ENCODE measurements at places on chromosomes 7 and 10. TPM values are rescaled to one million over a fixed set of nuclear protein-coding genes. Genes with fewer than 3 reads are reported as not detected.
A peak's percentile ranks its signal among the peaks of the same experiment; 100 is the strongest.

GRCh38 chr10:102410429-102411073, 8.0 kb downstream of the PSD start:
- peak; percentile 21 for DNase-seq
- H3K36me3 ChIP-seq, result no peaks in the 10 kb centered on the region
- peak overlapping the region; percentile 48 for H3K4me3 ChIP-seq
- H3K4me1 ChIP-seq, result no peaks in the 10 kb centered on the region
- no peak overlapping the region for H3K27ac ChIP-seq

- H3K4me3 ChIP-seq, result peak within 1 kb of the TSS; percentile 69
- DNase-seq, result peak; percentile 53
- H3K27ac ChIP-seq, result peak within 1 kb of the TSS; percentile 82
- H3K36me3 ChIP-seq, result no peaks in the 10 kb centered on the region
- no peaks in the 10 kb centered on the region for H3K27me3 ChIP-seq
- no peaks in the 10 kb centered on the region for H3K4me1 ChIP-seq
Measured at GRCh38 chr7:152435384-152436110, at the start of gene KMT2C. Gene KMT2C (minus strand): TSS chr7:152436003. CDS start chr7:152435786, 217 bp downstream.

DNA sequence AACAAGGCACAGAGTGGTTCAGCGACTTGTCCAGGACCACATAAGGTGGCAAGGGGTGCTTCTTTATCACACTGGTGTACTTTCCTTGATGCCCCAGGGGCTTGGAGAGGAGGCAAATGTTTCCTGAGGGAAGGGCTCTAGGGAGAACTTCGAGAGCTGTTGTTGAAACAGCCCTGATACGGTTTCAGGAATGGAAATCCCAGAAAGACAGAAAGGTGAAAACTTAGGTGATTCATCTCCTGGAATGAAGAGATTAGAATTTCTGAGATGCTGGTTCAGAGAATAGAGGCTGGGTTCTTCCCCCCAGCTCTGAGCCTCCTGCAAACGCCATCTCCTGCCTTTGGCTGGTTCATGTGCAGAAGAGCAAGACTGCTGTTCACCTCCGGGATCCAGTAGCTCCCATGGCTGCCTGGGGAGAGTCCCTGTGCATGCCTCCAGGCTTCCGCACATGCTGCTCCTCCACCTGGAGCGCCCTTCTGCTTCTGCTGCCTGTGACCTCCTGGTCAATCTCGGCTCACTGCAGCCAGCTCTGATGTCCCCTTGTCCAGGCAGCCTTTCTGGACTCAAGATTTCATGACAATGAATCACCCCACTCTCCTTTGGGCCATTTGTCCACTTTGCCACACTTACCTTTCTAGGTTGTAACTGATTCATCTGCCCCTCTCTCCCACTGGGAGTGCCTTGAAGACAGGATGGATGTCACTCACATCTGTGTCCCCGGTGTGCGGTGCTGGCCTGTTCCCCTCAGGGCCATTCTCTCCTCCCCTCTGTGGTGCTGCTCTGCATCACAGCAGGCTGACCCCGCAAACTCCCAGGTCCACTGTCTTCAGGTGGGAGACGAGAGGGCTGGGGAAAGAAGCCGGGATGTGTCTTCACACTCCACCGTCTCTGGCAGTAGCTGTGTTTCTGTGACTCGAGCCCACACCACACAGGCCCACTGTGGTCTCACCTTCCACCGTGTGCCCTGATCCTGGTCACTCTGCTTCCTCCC, 3.6 kb upstream of the CDH23 start:
- no peak for DNase-seq
- no peaks in the 10 kb centered on the region for H3K4me1 ChIP-seq
- no peaks in the 10 kb centered on the region for H3K36me3 ChIP-seq
- no peak overlapping the region for H3K4me3 ChIP-seq

GRCh38 chr10:34526758-34527730, 288.1 kb downstream of the PARD3 start:
- H3K27me3 ChIP-seq, result no peaks in the 10 kb centered on the region
- H3K27ac ChIP-seq, result peak overlapping the region; percentile 70
- DNase-seq, result peak; percentile 99
- no peaks in the 10 kb centered on the region for H3K36me3 ChIP-seq
- no peak overlapping the region for H3K4me3 ChIP-seq

DNA sequence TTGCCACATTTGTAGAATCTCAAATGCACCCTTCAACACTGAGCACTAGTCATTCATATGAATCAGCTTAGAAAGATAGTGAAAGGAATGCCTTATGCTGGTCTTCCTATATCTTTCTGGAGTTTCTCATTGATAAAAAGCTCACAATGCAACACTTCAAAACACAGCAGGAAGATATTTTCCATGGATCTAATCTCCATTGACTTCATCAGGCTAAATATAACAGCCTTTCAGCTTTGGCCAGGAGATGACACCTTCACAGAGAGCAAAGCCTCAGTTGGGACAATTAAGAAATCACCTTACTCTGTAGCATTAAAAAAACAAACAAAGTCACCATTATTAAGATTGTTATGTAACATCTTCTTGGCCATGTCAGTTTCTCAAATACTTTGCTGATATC, 6.7 kb downstream of the NRP1 start:
- peak; percentile 39 for DNase-seq
- H3K36me3 ChIP-seq, result peaks cover 14% of the 10 kb centered on the region
- peaks cover 2% of the 10 kb centered on the region for H3K4me1 ChIP-seq
- H3K4me3 ChIP-seq, result peak overlapping the region; percentile 13
- H3K27ac ChIP-seq, result no peak overlapping the region

DNA sequence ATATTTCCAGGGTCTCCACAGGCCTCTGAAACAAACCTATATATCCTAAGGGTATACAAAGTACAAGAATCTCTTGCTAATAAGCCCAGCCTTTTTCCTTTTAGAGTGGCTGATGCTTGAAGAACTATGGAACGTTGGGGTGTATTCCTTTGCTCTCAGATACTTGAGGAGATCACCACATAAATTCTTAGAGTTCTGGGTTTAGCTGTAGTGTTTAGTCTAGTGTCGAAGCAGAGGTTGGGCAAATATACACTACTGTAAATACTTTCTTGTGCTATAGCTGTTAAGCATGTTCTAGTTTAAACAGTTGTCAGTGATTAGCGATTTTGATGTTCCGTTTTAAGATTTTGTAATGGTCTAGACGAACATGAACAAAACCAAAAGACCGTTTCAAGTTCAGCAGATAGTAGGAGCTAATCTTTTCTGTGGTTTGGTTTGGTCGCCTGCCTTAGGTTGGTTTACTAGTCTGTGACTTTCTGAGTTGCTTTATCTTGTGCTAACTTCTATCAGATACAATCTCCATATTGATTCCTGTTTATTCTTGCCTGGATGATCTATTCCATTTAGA, 229.6 kb downstream of the NSUN6 start:
- no peaks in the 10 kb centered on the region for H3K36me3 ChIP-seq
- no peak for DNase-seq
- no peak overlapping the region for H3K27ac ChIP-seq
- no peak overlapping the region for H3K4me3 ChIP-seq

- H3K4me3 ChIP-seq, result no peak overlapping the region
- no peaks in the 10 kb centered on the region for H3K36me3 ChIP-seq
- no peaks in the 10 kb centered on the region for H3K27me3 ChIP-seq
- peaks cover 2% of the 10 kb centered on the region for H3K4me1 ChIP-seq
- peak; percentile 79 for DNase-seq
Measured at GRCh38 chr7:151700586-151701165, 176.2 kb downstream of the PRKAG2 start.

GRCh38 chr10:77877441-77878344, 48.9 kb downstream of the DLG5 start:
- peak; percentile 75 for DNase-seq
- no peaks in the 10 kb centered on the region for H3K36me3 ChIP-seq
- H3K4me3 ChIP-seq, result no peak overlapping the region

DNA sequence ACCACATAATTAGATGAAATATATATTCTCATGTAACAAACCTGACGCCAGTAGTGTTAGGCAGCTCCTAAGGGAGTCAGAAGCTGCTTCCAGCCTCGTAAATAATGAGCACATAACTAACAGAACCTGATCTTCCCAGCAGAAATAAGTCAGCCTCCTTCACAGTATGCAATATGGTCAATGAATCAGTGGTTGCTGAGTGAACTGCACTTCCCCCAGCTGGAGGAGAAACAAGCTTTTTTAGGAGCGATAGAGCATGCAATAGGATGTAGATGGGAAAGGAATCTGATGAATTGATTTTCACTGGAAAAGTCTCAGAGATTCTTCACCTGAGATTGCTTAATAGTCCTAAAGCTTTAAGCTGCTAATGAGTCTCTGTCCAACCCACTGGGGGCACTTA, 337.2 kb upstream of the LRGUK start:
- peak; percentile 10 for DNase-seq
- no peaks in the 10 kb centered on the region for H3K27me3 ChIP-seq
- H3K4me3 ChIP-seq, result no peak overlapping the region
- H3K36me3 ChIP-seq, result no peaks in the 10 kb centered on the region
- H3K4me1 ChIP-seq, result no peaks in the 10 kb centered on the region

DNA sequence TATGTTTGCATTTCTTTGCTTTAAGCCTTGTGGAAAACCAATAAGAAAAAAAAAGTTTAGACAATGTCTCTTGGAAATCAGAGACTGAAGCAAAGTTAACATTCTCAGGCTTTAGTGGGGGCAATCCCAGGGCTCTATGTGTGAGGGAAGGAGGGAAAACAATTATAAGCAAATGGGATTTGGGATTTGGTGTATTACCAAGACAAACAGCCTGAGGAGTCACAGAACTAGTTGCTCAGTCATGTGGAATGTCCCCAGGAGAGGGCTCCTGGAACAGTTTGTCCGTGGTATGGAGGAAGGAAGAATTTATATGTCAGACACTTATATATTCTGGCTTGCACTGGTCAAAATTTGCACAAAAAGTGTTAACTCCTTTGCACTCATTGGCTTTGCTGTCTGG, 562.9 kb upstream of the TPK1 start:
- H3K36me3 ChIP-seq, result no peaks in the 10 kb centered on the region
- no peaks in the 10 kb centered on the region for H3K27me3 ChIP-seq
- no peak overlapping the region for H3K27ac ChIP-seq
- peak; percentile 86 for DNase-seq
- no peak overlapping the region for H3K4me3 ChIP-seq

DNA sequence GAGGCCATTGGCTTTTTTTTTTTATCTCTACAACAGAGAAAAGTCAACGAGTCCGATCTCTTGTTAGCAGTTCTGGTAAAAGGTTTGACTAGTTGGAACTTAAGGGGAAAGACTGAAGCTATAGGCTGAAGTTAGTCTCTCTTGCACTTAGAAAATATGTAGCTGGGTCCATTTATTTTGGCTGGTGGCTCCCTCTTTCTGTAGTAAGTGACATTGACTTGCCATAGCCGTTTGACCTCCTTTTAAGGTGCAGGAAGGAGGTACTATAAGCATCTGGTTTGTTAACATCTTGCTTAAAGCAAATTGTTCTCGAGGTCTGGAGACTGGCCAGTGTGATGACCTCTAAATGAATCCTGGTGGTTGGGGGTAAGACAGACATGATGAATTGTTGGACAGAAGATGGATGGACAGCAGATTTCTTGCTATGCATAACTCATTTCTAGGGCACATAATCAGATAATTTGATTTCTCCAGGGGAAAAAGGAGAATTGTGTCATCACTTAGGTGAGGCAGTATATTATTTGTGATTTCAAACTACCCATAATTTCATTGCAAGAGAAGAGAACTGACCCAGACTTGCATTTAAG, 356.3 kb upstream of the GALNT17 start:
- no peak overlapping the region for H3K4me3 ChIP-seq
- no peaks in the 10 kb centered on the region for H3K27me3 ChIP-seq
- DNase-seq, result peak; percentile 30
- no peaks in the 10 kb centered on the region for H3K4me1 ChIP-seq
- H3K27ac ChIP-seq, result no peak overlapping the region

- no peaks in the 10 kb centered on the region for H3K27me3 ChIP-seq
- no peak overlapping the region for H3K27ac ChIP-seq
- no peaks in the 10 kb centered on the region for H3K36me3 ChIP-seq
Measured at GRCh38 chr10:71438761-71439160, 42.0 kb downstream of the CDH23 start.

GRCh38 chr7:112124061-112124766, 82.0 kb downstream of the DOCK4 start:
- H3K4me1 ChIP-seq, result no peaks in the 10 kb centered on the region
- no peak overlapping the region for H3K4me3 ChIP-seq
- no peaks in the 10 kb centered on the region for H3K27me3 ChIP-seq

- H3K27me3 ChIP-seq, result peaks cover 19% of the 10 kb centered on the region
- no peak overlapping the region for H3K4me3 ChIP-seq
- no peak for DNase-seq
- no peak overlapping the region for H3K27ac ChIP-seq
- H3K4me1 ChIP-seq, result no peaks in the 10 kb centered on the region
- no peaks in the 10 kb centered on the region for H3K36me3 ChIP-seq
Measured at GRCh38 chr10:97850446-97850845, 803 bp downstream of the GOLGA7B start.

DNA sequence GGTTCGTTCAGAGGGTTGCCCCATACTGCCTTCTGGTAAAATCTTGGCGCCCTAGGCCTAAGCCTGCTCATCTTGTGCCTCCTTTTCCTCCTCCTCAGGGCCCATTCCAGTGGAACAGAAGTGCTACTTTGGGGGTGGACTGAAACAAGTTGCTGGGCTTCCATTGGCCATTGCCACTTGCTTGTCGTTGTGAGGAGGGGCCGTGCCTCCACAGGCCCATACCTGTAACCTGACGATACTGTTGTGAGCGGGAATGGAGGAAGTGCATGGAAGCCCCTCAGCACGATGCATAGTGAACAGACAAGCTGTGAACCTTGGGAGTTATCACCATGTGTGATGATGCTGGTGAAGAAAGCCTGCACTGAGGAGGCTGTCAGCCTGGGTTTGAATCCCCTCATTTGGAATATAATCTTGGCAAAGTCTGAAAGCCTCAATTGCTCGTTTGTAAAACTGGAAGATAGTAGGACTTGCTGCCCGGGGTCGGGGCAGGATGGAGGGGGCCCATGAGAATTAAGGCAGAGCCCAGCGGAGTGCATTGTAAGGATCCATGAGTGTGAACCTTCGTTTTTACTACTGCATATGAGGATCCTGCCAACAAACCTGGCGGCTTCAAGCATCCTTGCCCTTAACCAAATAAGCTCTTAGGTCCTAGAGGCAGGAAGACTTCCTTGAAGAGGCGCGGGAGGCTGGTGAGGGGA, 671 bp upstream of the PAPSS2 start:
- no peak overlapping the region for H3K27ac ChIP-seq
- peaks cover 7% of the 10 kb centered on the region for H3K4me1 ChIP-seq
- H3K27me3 ChIP-seq, result no peaks in the 10 kb centered on the region

DNA sequence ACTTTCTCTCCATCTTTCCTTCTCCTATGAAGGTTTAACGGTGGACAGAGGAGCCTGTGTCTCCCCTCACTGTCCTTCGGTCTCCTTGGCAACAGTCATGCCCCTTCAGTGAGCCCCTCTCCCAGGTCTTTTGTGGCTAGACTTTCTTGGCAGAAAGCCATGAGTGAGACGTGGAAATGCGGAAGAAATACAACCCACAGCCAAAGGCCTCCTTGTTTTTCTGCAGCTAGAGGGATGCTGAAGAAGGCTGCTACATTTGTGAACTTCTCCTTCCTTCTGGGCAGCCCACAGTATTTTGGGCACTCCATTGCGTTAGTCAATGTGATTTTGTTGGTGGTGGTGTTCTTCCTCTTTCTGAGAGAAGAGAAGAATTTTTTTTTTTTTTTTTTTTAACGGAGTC, 333.7 kb upstream of the PODXL start:
- H3K36me3 ChIP-seq, result no peaks in the 10 kb centered on the region
- no peaks in the 10 kb centered on the region for H3K27me3 ChIP-seq
- H3K4me3 ChIP-seq, result no peak overlapping the region
- DNase-seq, result peak; percentile 28

CAMK1D gene
- total RNA-seq, result 1.5 TPM

TMEM178B gene
- under 0.01 TPM for total RNA-seq

TMEM270 gene
- not detected for total RNA-seq

PLXDC2 gene
- 12.3 TPM for total RNA-seq

C10orf71 gene
- not detected for total RNA-seq

CLDN12 gene
- 44.8 TPM for total RNA-seq

NOS3 gene
- total RNA-seq, result 0.50 TPM

SPDYE16 gene
- total RNA-seq, result 0.17 TPM

OR6V1 gene
- not detected for total RNA-seq

AGAP6 gene
- total RNA-seq, result 2.6 TPM

TAC1 gene
- under 0.01 TPM for total RNA-seq

C7orf33 gene
- total RNA-seq, result not detected

Data from fibroblast of lung (primary cell).